A549 treated with CpdA at 1 μM for 4 hours (cell line): ENCODE measurements at places on chromosomes 7 and 10. TPM values are rescaled to one million over a fixed set of nuclear protein-coding genes. Genes with fewer than 3 reads are reported as not detected.

PDIA4 gene
- total RNA-seq = 204 to 223 TPM (median 208 TPM) in 5 replicates

GIMAP7 gene
- total RNA-seq = not detected in 5 replicates

PDE1C gene
- total RNA-seq = 4.3 to 6.2 TPM (median 5.6 TPM) in 5 replicates

PLEKHS1 gene
- total RNA-seq = 0.02 to 0.13 TPM (median 0.07 TPM) in 4 of 5 replicates, not detected in the other

PLAC9 gene
- total RNA-seq = 0.16 to 0.50 TPM in 2 of 5 replicates, not detected in the others

SPDYE2 gene
- total RNA-seq = not detected in 5 replicates

MYPN gene
- total RNA-seq = 2.5 to 4.0 TPM (median 2.7 TPM) in 5 replicates

ZPBP gene
- not detected in 5 replicates for total RNA-seq

MARVELD1 gene
- total RNA-seq = 34.9 to 44.0 TPM (median 37.7 TPM) in 5 replicates

FAM237B gene
- total RNA-seq = not detected in 5 replicates

FZD1 gene
- total RNA-seq = 2.1 to 2.6 TPM (median 2.4 TPM) in 5 replicates

HOXA6 gene
- total RNA-seq = 1.4 to 1.9 TPM (median 1.8 TPM) in 5 replicates

SGMS1 gene
- total RNA-seq = 20.9 to 28.0 TPM (median 25.8 TPM) in 5 replicates

FOXI2 gene
- total RNA-seq = not detected in 5 replicates

TCAF2 gene
- total RNA-seq = 0.16 to 0.36 TPM (median 0.24 TPM) in 5 replicates

EGR2 gene
- 0.28 to 0.60 TPM (median 0.35 TPM) in 5 replicates for total RNA-seq

GLUD1 gene
- 90.0 to 104 TPM (median 97.6 TPM) in 5 replicates for total RNA-seq

COL26A1 gene
- 0.35 to 0.45 TPM (median 0.38 TPM) in 5 replicates for total RNA-seq

EN2 gene
- 0.54 to 1.1 TPM (median 0.93 TPM) in 5 replicates for total RNA-seq

FGFBP3 gene
- 1.6 to 2.7 TPM (median 2.4 TPM) in 5 replicates for total RNA-seq

ZNF398 gene
- total RNA-seq = 8.1 to 9.5 TPM (median 8.9 TPM) in 5 replicates

PON1 gene
- total RNA-seq = 0.14 to 0.59 TPM (median 0.45 TPM) in 5 replicates

PLXNA4 gene
- 0.58 to 2.1 TPM (median 1.3 TPM) in 5 replicates for total RNA-seq

GNGT1 gene
- total RNA-seq = 0.11 TPM in 1 of 5 replicates, not detected in the others

EZH2 gene
- 21.0 to 25.0 TPM (median 23.4 TPM) in 5 replicates for total RNA-seq

TMEM196 gene
- total RNA-seq = not detected in 5 replicates

PIK3CG gene
- total RNA-seq = not detected in 5 replicates

PTF1A gene
- not detected in 5 replicates for total RNA-seq

JCAD gene
- 7.0 to 8.1 TPM (median 7.7 TPM) in 5 replicates for total RNA-seq

ZSCAN25 gene
- 8.1 to 10.8 TPM (median 9.7 TPM) in 5 replicates for total RNA-seq

POU6F2 gene
- not detected in 5 replicates for total RNA-seq

SCART1 gene
- total RNA-seq = 0.15 to 0.40 TPM (median 0.26 TPM) in 5 replicates

NAT16 gene
- total RNA-seq = 0.13 to 0.25 TPM (median 0.17 TPM) in 4 of 5 replicates, not detected in the other

TAS2R40 gene
- total RNA-seq = not detected in 5 replicates

ACBD5 gene
- 25.1 to 38.5 TPM (median 28.3 TPM) in 5 replicates for total RNA-seq

INHBA gene
- 0.50 to 1.6 TPM (median 1.1 TPM) in 5 replicates for total RNA-seq

CHST3 gene
- 34.9 to 42.8 TPM (median 36.6 TPM) in 5 replicates for total RNA-seq

FBXL13 gene
- total RNA-seq = 0.12 to 0.61 TPM (median 0.27 TPM) in 5 replicates

LDB1 gene
- 33.6 to 41.5 TPM (median 39.4 TPM) in 5 replicates for total RNA-seq

BBS9 gene
- total RNA-seq = 2.8 to 3.8 TPM (median 3.4 TPM) in 5 replicates

GIMAP6 gene
- total RNA-seq = not detected in 5 replicates

PKD1L1 gene
- 0.15 to 0.37 TPM (median 0.23 TPM) in 5 replicates for total RNA-seq

HGF gene
- total RNA-seq = 0.06 TPM in 2 of 5 replicates, not detected in the others

SYPL1 gene
- total RNA-seq = 75.6 to 107 TPM (median 90.5 TPM) in 5 replicates

LYZL2 gene
- total RNA-seq = not detected in 5 replicates

CHST12 gene
- 7.8 to 16.3 TPM (median 13.6 TPM) in 5 replicates for total RNA-seq

ETV1 gene
- total RNA-seq = 2.5 to 3.4 TPM (median 2.7 TPM) in 5 replicates

CALHM1 gene
- not detected in 5 replicates for total RNA-seq

RBAK gene
- total RNA-seq = 5.4 to 7.6 TPM (median 5.7 TPM) in 5 replicates

SNCG gene
- total RNA-seq = 8.7 to 13.7 TPM (median 12.7 TPM) in 5 replicates

IDI2 gene
- 0.13 TPM in 1 of 5 replicates, not detected in the others for total RNA-seq

DHTKD1 gene
- total RNA-seq = 6.7 to 9.5 TPM (median 8.6 TPM) in 5 replicates

EDRF1 gene
- 16.4 to 18.9 TPM (median 16.7 TPM) in 5 replicates for total RNA-seq

EGFR gene
- 92.3 to 139 TPM (median 118 TPM) in 5 replicates for total RNA-seq

FKBP6 gene
- not detected in 5 replicates for total RNA-seq
